ENCODE measurements at places on chromosomes 6 and 20.

DNA sequence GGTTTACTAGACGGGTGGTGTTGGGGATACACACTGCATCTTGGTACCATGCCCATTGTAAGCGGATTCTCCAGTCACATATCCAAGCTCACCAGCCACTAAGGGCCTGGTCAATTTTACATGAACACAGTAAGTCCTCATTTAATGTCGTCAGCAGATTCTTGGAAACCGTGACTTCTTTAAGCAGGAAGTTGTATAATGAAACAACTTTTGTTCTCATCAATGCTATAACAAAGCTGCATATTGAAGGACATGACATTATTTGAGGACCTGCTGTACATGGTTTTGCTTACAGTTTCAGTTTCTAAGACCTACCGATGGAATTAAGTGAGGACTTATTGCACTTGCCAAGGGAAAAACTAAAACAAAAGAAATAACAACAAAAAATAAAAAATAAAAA is 295.6 kb downstream of the SYNE1 start:
- no peak for DNase-seq

DNA sequence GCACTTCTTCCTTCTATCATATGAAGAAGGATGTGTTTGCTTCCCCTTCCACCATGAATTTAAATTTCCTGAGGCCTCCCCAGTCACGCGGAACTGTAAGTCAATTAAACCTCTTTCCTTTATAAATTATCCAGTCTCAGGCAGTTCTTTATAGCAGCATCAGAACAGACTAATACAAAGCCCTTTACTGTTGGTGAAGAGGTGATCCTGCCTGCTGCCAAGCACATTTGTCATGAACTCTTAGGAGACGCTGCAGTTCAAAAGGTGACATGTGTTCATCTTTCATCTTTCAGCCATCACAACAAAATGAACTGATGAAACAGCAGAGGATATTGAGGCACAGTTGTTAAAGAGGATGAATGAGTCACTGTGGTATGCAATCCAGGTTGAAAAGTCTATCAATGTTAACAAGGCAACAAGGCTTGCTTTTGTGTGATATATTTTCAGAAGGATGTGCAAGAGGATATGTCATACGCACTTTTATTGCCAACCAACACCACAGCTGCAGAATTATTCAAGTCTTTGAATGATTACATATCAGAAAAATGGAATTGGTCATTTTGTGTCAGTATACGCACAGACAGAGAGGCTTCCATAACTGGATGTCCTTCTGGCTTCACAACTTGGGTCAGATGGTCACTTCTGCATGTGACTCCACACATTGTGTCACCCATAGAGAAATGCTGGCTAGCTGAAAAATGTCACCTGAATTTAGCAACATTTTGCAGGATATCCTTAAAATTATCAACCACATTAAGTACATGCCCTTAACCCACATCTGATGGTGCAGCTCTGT is 52.4 kb upstream of the PLN start:
- no peak for DNase-seq

DNA sequence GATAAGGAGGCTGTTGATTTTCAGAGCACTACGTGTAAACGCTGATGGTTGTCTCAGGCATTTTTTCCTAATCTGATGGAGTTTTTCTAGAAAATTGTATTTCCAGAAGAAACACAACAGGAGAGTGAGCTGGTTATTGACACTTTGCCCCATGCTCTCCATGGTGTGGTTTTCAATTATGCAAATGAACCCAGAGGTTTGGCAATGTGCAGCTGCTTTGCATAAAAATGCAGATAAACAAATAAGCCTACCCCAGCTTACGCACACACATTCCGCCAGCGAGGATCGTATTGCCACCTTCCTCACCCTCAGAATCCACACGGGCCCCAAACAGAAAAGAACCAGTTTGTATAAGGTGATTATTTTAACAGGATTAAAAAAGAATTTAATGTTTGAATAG is 45.1 kb upstream of the FRMD1 start:
- DNase-seq = no peak

DNA sequence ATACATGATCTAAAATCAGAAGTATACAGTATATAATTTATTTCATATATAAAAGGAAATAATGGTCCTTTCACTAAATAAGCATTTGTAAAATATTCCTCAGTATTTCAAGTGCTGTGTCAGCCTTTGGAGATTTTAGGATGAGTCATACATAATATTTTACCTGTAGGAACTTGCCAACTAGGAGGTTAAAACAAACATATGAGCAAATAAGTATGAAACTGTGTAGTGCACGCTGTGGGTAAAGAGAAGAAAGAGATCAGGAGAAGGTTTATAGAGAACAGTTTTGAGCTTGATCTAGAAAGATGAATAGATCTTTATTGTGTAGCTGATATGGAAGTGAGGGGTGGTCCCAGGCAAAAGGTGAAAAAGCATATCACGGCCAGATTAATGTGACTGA is 169.9 kb upstream of the RNF217 start:
- no peak for DNase-seq

DNA sequence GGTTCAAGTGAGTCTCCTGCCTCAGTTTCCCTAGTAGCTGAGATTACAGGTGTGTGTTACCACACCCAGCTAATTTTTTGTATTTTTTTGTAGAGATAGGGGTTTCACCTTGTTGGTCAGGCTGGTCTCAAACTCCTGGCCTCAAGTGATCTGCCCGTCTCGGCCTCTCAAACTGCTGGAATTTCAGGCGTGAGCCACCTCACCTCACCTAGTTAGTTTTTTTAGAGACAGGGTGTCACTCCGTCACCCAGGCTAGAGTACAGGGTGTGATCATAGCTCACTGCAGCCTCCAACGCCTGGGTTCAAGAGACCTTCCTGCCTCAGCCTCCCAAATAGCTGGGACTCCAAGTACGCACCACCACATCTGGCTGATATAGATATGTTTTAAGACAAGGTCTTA is 22.9 kb downstream of the SYTL3 start:
- no peak for DNase-seq

GRCh38 chr20:19381947-19382346 is 169.5 kb downstream of the SLC24A3 start:
- no peak for DNase-seq

GRCh38 chr20:50265245-50265946 is 74.8 kb downstream of the CEBPB start:
- no peak for DNase-seq

DNA sequence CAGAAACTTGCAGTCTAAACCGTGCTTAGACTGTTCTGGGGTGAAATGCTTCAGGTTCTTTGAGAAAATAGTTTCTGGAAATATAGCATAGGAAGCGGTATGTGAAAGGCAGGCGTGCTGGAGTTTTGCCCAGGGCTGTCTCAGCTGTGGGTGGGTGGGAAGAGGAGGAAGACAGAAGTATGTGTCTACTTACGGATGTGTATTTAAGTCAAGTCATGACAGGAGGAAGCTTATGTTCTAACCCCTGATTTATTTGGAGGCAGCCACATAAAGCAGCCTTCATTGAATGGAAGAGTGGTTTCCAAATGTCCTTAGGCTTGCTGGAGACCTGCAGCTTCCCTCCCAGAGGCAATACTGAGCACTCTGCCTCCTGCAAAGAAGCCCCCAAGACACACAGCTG is 345.8 kb upstream of the PRND start:
- no peak for DNase-seq

All from Jurkat, Clone E6-1 (cell line).